ENCODE measurements at places on chromosomes 7 and 10. TPM values are rescaled to one million over a fixed set of nuclear protein-coding genes. Genes with fewer than 3 reads are reported as not detected.

RSPH10B gene
- total RNA-seq, result 19.0 TPM

BAIAP2L1 gene
- total RNA-seq, result 16.8 TPM

GPAM gene
- 36.7 TPM for total RNA-seq

NKX6-2 gene
- 20.1 TPM for total RNA-seq

FKBP6 gene
- total RNA-seq, result 45.4 TPM

PIP gene
- not detected for total RNA-seq

LSM5 gene
- total RNA-seq, result 19.6 TPM

AKR1E2 gene
- 37.0 TPM for total RNA-seq

PLXNA4 gene
- total RNA-seq, result 5.5 TPM

PAPOLB gene
- total RNA-seq, result 19.1 TPM

DNA sequence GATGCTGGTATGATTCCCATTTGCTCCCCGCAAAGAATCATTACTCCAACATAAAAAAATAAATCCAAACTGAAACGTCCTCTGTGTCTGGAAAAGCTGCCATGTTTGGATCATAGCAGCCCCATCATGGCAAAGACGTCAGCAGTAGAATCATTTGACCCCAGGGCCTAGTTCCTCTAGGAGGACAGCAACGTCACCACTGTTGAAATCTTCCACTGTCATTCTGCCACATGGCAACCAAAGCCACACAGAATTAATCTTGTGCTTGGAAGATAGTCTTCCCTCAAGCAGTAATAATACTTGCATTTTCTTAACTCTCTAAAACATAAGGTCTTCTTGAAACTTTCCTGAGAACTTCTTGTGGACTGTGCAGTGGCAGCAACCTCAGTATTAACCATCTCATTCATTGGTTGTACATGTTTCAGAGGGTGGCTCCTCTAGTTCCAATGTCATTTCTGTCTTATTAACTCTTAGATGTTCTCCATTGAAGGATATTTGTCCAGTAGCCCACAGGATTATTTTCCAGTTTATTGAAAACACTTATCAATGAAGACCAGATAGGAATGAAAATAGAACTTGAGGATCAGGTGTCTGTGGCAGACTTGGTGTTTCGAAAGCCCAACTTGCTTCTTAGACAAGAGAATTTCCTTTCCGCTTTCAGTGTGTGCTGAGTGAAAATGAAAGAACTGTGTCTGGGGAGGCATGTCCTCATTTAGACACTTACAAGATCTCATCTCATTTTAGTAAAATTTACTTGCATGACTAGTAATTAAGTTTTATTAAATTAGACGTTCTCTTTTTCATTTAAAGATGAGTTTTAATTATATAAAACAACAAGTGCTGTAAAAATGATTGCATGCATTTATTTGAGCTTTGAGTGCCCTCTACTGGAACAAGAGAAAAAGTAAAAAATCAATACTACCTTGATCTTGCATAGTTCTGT, 28.9 kb upstream of the INHBA start:
- DNase-seq, result no peak

DNA sequence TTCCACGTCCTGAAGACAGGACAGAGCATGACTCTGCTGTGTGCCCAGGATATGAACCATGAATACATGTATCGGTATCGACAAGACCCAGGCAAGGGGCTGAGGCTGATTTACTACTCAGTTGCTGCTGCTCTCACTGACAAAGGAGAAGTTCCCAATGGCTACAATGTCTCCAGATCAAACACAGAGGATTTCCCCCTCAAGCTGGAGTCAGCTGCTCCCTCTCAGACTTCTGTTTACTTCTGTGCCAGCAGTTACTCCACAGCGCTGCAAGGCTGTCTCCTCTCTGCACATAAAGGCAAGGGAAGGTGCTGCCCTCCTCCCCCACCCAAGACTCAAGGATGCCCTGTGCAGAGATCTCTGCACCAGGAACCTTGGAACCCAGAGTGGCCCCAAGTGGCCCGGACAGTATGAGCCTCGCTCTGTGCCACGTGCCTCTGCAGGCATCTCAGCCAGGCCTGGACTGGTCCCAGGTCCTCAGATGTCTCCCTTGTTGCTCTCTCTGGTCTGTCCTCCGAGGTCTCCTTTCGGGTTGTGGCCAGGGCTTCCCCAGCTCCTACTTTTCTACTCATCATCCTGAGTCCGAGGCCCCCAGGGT, 230.3 kb upstream of the PRSS58 start:
- DNase-seq, result peak; percentile 48

DNA sequence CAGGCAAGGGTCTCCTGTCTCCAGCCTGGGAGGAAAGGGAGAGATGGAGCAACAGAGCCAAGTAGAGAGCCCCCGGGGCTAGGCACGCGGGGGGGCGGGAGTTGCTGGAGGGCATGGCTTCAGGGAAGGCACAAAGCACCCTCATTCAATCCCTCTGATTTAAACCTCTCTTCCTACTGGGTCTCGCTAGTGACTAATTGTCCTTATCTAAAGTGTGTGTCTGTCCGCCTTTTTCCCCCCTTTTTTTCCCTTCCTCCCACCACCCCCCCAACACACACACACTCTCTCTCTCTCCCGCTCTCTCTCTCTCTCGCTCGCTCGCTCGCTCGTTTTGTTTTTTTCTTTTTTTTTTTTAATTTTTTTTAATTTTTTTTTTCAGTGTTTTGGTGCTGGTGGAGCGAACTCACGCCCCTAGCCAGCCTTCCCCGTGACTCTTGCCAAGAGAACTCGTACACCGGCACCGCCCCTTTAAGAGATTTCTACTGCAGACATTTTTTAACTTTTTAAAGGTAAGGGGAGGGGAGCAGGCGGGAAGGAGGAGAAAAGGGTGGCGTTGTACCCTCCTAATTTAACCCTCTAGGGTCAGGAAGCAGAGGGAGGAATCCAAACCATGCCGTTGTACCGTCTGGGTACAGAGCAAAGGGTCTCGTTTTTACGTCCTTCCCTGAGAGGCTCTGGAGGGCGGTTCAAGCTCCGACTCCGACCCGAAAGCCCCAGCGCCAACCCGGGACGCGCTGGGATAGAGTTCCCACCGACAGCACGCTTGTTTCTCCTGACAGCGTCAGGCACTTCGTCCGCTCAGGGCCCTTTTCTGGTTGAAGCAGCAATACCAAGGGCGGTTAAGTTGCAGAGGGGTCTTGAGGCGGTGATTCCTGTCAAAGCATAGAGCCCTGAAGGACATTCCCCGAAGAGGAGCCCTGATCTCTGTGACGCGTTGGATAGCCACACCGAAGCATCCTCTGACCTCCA, at the start of gene HPSE2:
Gene HPSE2, minus strand, starts transcription at position 195 of the 969 bp plus-strand sequence.
- DNase-seq, result no peak

- no peak for DNase-seq
These were observed 383.9 kb downstream of the AUTS2 start for GRCh38 chr7:69982197-69982596.

DNA sequence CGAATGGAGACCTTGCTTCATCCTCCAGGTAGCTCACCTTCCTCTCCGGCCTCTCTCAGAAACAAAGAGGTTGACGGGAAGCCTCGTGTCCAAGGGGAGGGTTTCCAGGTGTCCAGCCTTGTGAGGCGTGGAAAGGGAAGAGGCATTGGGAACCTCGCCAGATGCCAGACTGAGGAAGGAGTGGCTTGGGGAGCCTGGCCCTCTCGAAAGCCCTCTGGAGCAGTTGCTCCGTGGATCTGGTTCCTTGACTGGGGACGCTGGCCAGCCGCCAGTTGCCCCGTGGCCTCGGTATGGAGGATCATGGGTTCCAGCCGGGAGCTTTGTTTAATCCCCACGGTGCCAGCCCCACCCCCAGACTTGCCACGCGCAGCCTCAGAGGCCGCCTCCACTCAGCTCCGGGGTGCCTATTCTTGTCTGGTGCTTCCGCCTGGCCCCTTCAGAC, 30.3 kb upstream of the SUN1 start:
- peak; percentile 42 for DNase-seq

DNA sequence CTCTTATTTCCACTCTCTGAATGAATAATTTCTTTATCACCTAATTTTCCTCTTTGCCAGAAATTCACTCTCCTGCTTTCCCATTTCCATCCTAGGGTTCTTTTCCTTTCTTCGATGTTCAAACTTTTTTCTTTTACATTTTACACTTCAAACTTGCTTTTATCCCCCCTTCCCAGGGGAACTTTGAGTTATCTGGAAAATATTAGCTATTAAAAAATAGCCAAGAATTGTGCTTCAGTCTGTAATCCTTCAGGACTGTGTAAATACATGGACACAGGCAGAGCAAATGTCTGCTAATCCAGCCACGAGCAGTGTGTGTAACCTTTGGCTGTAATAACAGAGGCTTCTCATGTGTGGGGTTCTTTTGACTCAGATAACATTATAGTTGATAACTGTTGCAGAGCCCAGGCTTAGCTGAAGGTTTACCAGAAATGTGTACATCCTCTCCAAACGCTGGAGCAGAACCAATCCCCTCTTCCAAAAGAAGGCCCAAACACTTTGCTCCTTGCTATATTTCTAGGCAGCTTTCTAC, 4.6 kb downstream of the ASB4 start:
- DNase-seq, result no peak

- peak; percentile 72 for DNase-seq
These were observed 645 bp downstream of the SLC26A4 start for GRCh38 chr7:107661081-107661864.

DNA sequence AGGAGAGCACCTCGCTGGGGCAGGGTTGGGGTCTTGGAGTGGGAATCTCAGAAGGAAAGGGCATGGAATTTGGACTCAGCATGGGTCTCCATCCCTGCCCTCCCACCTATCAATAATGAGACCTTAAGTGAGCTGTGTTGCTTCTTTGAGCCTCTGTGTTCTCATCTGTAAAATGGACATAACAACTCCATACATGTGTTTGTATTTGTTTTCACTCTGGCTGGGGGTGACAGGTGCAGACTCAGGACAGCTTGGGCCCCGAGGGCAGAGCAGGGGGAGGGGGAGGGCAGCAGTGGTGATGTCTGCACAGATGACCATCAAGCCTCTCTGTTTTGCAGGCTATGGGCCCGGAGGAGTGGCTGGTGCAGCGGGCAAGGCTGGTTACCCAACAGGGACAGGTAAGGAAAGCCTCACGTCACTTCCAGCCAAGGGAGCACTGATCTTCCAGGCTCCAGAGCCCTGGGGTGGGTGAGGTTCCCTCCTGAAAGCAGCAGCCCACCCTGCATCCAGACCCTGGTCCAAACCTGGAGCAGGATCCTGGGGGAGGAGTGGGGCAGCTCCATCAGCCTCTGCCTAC, 19.9 kb downstream of the ELN start:
- DNase-seq, result no peak

GRCh38 chr7:150372271-150373048, 3.8 kb downstream of the REPIN1 start:
- no peak for DNase-seq

DNA sequence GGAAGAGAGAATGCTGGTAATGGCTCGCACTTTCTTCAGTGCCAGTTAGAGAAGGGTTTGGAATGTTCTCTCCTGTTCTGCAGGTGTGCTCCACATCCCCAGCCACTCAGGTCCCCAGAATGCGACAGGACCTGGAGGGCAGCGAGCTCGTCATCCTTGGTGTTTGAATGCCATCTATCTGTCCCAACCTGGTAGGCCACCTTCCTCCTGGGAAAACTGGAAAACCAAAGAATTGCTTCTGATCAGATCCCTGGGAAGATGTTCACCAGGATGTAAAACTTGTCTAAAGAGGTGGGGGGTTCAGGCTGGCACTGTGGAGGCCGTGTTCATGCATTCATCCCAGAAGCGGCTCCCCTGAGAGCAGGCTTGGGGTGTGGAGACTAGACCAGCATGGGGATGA, 379.5 kb downstream of the GLRX3 start:
- no peak for DNase-seq

GRCh38 chr7:106110238-106110560, 1.9 kb downstream of the SYPL1 start:
- no peak for DNase-seq

- DNase-seq, result no peak
These were observed 9.8 kb downstream of the TMEM60 start for GRCh38 chr7:77788327-77788902.

GRCh38 chr10:96090463-96090800, 39.7 kb upstream of the ZNF518A start:
- peak; percentile 32 for DNase-seq

DNA sequence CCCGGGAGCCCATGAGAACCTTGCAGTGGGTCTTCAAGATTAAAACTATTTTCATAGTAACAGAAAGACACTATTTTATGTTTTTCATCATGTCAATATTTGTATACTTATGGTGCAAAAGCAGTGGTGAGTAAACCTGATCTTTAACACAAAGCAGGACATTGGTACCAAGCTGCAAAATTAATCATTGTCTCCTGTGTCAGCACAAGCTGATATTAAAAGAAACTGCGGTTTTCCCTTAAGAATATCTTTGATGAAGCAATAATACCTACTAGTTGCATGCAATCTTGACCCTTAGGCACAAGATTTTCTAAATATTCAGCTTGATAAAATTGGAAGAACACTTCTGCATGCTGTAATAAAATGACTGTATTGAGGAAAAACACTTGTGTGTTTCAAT, 121.7 kb downstream of the MDFIC start:
- DNase-seq, result no peak

GRCh38 chr7:79624336-79624735, 170.9 kb upstream of the MAGI2 start:
- no peak for DNase-seq

GRCh38 chr10:121519901-121520493, 78.2 kb downstream of the FGFR2 start:
- no peak for DNase-seq

- DNase-seq, result no peak
These were observed 23.0 kb downstream of the PCGF6 start for GRCh38 chr10:103327906-103328305.

- DNase-seq, result no peak
These were observed 362.0 kb downstream of the GPR37 start for GRCh38 chr7:124403587-124403986.

DNA sequence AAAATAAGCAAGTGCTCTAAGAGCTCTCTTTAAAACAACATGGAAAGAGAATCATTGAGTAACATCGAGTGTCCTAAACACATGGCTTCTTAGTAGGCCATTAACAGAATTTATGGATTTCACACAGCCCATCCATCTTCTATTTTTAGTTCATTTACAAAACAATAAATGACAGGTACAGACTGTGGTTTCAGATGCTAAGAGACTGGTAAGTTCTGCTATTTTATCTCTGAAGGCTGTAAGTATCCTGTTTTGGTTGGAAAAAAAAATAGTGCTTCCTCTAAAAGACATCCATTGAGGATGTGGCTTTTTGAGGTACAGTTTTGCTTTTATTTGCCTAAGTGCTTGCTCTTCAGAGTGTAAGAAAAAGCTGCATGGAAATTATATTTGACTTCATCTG, 27.4 kb upstream of the GNAI1 start:
- DNase-seq, result no peak

GRCh38 chr10:5832946-5833345, 19.7 kb upstream of the GDI2 start:
- DNase-seq, result no peak

Measured in testis (tissue), 5 donors.